Large intestine (tissue), 12 donors: ENCODE measurements at places on chromosomes 11 and 22. TPM values are rescaled to one million over a fixed set of nuclear protein-coding genes. Genes with fewer than 3 reads are reported as not detected.

CLMP gene
- polyA plus RNA-seq = 17.5 TPM

DNA sequence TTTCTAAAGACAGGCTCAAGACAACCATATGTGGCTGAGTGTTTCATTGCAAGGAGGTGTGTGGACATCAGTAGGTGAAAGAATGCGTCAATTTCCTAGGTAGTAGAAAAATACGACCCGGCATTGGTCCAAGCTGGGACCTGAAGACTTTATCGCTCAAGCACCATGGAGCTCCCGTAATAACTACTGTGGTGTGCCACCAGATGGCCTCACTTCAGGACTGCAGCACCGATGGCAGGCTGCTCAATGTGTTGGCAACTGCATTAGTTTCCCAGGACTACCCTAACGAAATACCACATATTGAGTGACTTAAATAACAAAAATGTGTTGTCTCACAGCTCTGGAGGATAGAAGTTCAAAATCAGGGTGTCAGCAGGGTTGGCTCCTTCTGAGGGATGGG lies 72.4 kb upstream of the FAT3 start:
- DNase-seq = no peak

CSNK2A3 gene
- 2.8 TPM for polyA plus RNA-seq

DNA sequence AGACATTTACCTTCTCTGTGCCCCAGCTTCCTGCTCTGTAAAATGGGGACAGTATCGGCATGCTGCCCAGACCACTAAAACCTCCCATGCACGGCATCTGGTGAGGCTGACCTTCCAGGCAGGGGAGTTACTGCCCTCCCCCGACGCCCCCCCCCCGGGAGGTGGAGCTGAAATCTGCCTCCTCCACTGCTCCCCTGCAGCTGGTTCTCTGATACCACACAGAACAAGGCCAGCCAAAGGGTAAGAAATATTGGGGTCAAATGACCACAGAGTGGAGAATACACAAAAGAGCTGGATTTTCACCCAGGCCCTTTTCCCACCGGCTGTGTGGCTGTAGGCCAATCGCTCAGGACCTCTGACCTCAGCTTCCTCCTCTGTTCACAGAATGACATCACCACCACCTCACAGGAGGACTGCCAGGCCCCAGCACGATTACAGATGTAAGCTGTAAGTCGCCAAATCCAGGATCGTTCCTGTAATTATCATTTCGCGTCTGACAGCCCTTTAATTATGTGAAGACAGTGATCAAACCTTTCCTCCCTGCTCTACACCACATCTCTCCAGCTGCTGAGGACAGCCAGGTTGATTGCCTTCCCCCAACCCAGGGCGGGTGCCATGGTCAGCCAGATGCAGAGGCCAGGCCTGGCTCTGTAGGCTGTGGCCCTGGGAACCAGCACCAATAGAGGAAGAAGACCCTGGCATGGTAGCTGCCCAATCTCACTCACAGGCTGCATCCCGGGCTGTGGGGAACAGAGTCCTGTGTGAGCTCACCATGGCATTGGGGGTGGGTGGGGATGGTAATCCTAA lies 35.7 kb upstream of the KLHL35 start:
- no peak for DNase-seq

DNA sequence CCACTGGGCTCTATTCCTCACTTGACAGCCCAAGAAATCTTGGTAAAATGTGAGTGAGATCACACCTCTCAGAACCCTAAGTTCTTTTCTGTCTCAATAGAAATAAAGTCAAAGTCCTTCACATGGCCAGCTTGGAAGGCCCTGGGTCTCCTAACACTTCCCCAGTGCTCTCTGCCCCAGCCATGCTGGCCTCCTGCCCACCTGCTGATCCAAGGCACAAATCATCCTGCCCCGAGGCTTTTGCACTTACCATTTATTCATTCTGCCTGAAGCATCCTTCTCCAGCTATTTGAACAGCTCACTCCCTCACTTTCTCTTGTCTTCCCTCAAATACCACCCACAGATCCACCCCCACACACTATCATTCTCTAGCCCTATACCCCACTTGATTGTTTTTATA lies 26.4 kb downstream of the ISX start:
- no peak for DNase-seq

MRGPRX4 gene
- not detected for polyA plus RNA-seq

DNA sequence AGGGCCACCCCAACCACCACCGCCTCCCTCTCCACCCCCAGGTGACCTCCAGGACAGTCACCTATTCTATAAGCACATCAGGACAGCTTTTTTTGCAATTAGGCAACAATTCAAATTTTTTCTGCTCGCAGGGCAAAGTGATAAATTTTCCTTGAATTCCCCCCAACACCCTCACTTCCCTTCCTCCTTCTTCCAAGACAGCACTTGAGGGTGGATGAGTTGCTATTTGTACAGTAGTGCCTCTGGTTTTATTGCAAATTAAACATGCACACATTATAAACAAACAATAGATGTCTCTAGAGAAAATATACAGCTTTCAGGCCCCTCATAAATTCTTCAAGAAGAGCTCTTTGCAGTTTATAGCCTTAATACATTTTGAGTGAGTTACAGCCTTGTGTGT lies 80.9 kb upstream of the USP47 start:
- DNase-seq = no peak

- DNase-seq = peak; percentile 19
Observed at GRCh38 chr22:29156507-29156906, 49.2 kb upstream of the EMID1 start.
